ENCODE measurements at places on chromosomes 11 and 22.

- DNase-seq = no peak
These were observed 54.6 kb downstream of the KCNA4 start for GRCh38 chr11:29962243-29962642.

- DNase-seq = no peak
These were observed 648.7 kb upstream of the CCDC179 start for GRCh38 chr11:23509023-23509422.

- DNase-seq = no peak
These were observed 23.9 kb downstream of the IL10RA start for GRCh38 chr11:118009864-118010737.

GRCh38 chr11:113370634-113371033, 16.9 kb upstream of the ANKK1 start:
- no peak for DNase-seq

DNA sequence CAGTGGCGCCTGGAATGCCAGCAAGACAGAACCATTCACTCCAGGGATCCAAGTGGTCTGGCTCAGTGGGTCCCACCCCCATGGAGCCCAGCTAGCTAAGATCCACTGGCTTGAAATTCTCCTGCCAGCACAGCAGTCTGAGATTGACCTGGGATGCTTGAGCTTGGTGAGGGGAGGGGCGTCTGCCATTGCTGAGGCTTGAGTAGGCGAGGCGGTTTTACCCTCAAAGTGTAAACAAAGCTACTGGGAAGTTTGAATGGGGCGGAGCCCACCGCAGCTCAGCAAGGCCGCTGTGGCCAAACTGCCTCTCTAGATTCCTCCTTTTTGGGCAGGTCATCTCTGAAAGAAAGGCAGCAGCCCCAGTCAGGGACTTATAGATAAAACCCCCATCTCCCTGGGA, 125.7 kb upstream of the DDI1 start:
- DNase-seq = no peak

DNA sequence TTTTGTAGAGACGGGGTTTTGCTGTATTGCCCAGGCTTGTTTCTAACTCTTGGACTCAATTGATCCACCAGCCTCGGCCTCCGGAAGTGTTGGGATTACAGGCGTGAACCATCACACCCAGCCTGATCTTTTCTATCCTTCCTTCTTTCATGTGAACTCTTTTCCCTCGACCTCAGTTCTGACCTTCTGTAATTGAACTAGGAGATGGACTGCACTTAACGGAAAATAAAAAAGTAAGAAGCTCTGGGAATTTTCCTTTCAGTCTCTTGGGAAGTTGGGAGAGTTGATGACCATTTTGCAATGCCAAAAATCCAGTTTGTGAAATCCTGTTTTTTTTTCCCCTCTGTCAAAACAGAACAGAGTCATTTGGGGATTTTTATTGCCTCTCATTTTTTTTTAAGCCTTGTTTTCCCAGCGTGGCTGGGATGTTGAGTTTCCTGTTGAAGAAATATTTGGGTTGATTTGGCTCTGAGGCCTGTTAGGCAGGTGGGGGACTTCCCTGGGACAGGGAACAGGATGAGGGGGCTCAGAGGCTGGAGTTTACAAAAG, 26.9 kb upstream of the CYB5R3 start:
- DNase-seq = no peak

DNA sequence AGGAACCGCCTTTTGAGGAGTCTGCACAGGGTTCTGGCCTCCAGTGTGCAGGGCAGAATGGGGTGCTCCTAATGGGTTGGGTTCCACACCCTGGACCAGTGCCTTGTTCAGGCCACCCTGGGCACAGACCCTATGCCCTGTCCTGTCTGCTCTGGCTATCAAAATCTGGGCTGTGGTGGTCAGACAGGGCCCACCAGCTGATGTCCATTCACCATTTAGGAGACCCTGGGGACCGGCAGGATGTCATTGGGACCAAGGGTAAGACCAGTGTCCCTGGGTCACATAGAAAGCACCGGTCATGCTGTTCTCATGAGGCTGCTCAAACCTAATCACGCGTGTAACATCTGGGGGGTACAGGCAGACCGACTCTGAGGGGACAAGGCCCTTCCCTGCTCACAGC, 37.3 kb downstream of the PARVG start:
- DNase-seq = peak; percentile 9

GRCh38 chr11:44946263-44946662, 4.4 kb downstream of the TP53I11 start:
- no peak for DNase-seq

DNA sequence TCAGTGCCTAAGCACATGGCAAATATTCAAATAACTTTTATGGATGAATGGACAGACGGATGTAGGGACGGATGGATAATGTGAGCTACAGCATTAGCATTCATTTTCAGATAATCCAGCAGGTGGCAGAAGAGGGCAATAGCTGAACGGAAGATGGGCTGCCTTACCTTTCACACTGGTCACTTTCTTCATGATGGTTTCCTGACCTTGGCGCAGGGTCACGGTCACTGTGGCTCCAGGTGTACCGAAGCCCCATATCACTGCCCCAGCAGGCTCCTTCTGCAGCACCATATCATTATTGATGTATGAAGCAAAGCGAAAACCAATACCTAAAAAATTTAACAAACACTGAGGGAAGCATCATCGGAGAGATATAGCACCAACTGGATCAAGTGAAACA, 4.3 kb downstream of the SIAE start:
- peak; percentile 73 for DNase-seq

DNA sequence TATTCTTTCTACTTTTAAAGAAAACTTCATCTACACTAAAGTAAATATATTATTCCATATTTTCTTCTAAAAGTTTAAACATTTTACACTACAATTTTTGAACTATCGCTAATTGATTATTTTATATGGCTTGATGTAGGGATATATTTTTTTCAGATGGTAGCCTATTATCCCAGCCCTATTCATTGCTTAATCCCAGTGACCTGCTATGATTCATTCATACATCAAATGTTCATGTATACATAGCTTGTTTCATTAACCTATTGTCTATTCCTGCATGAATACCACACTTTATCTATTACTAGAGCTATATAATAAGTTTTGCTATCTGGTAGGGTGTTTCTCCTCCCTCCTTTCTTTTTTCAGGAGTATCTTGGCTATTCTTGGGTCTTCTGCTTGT, 5.0 kb upstream of the ROBO4 start:
- DNase-seq = no peak

DNA sequence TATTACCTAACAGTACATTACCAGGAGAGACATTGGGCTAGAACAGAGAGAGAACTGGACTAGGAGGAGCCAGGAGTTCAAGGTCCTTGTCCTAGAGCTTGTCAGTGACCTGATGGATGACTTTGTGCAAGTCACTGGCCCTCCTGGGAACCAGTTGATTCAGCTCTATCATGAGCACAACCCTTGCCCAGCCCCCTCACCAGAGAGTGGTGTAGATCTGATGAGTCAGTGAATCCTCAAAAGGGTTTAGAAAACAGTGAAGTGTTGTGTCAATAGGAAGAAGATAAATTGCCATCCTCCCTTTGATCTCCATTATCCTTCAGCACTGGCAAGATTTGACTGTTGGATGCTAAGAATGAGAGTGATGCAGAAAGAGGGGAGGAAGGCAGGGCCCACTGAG, 24.3 kb downstream of the NEU3 start:
- no peak for DNase-seq

DNA sequence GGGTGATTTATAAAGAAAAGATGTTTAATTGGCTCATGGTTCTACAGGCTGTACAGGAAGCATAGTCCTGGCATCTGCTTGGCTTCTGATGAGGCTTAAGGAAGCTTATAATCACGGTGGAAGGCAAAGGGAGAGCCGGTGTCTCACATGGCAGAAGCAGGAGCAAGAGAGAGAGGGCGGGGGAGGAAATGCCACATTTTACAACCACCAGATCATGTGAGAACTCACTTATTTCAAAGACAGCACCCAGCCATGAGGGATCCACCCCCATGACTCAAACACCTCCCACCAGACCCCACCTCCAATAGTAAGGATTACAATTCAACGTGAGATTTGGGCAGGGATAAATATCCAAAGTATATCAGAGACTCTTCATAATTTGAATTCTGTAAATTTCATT, 200.7 kb downstream of the MSANTD4 start:
- DNase-seq = no peak

GRCh38 chr22:26169315-26170111, at the start of gene SEZ6L:
TSS of gene SEZ6L (plus strand) at chr22:26169462. CDS start at chr22:26169670, 208 bp downstream.
- DNase-seq = peak; percentile 69

DNA sequence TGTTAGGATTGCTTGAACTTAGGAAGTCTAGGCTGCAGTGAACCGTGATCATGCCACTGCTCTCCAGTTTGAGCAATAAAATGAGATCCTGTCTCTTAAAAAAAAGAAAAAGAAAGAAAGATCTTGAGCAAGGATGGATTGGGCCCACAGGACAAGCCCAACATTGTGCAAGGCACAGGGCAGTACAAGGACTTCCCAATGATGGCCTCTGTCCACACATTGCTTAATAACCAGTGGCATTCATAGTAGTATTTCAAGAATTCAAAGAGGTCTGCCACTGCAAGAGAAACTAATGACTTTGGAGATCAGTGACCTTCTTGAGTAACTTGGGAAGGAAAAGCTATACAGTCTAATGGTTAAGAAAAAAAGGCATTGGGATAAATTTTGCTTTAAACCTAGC, 44.6 kb downstream of the SEZ6L start:
- no peak for DNase-seq

DNA sequence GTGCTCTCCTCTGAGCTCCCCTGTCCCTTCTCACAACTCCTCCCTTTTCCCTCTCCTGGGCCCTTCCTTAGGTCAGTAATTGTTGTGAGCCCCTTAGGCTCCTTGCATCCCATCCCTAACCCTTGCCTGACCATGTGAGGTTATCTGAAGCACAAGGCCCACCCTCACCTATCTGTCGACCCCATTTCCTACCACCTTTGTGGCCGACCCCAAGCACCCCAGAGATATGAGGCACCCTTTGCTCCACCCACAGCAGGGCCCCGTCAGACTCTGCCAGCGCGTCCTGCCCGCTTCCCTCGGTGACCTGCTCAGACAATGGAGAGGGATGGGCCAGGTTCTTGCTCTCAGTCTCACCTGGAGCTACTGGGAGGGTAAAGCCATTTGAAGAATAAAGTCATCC, 1.3 kb downstream of the GNG3 start:
- DNase-seq = no peak

DNA sequence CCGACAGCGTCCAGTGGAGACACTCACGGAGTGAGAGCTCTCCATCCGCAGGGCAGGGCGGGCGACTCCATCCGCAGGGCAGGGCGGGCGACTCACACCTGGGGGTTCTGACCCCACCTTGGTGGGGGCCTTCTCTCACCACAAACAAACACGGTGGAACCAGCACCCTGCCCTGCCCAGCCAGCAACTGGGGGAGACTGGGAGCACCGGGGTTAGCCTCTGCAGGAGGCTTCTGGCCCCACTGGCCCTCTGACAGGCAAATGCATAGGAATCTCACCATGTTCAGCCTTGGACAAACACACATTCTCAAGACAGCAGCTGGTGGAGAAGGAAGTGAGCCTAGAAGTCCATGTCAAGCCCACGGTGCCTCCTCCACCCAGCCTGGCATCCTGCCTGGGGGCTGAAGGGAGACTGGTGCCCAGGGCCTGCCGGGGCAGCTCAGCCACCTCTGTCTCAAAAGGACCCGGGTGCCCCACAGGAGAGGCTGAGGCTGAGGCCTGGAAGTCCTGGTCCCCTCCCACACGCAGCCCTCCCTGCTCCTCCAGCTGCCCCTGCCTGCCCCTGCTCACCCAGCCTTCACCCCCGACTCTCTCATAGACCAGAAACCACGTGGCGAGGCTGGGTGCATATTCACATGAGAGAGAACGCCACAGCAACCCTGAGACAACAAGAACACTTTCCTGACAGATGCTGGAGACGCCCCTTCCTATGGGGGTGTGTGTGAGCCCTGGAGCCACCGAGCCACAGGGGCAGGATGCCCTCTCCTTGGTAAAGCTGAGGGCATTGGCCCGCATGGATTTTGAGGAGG, 98.4 kb upstream of the B3GAT1 start:
- no peak for DNase-seq

GRCh38 chr22:49664371-49664881, 163.2 kb downstream of the BRD1 start:
- DNase-seq = no peak

GRCh38 chr11:123511037-123511870, 81.2 kb downstream of the GRAMD1B start:
- DNase-seq = peak; percentile 70

Data from GM20000 (cell line).